ENCODE measurements at places on chromosomes 12 and 14.

- no peak for DNase-seq
Measured at GRCh38 chr14:101556566-101557320, 4.6 kb upstream of the DIO3 start.

- DNase-seq: no peak
Measured at GRCh38 chr12:85676816-85677749, 159.1 kb downstream of the RASSF9 start.

DNA sequence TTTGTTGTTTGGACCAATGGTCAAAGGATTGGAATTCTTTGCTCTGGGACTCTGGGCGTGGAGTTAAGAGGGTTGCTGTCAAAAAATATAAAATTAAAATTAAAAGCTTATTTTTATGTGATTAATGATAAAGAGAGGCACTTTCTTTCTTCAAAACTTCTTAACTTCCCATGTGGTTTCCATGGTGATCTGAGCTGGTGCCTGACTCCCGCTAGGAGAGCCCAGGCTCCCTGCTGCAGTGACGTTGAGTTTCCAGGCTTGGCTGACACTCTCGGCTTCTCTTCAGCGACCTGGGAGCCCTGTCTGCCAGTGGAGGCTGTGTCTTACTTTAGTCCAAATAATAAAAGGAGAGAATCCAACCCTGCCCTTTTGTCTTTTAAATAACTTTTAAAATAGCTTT lies 84.4 kb downstream of the GALC start:
- no peak for DNase-seq

- no peak for DNase-seq
Measured at GRCh38 chr12:95323212-95323611, 105.6 kb downstream of the VEZT start.

- DNase-seq: no peak
Measured at GRCh38 chr12:58184212-58184611, 242.8 kb downstream of the ATP23 start.

DNA sequence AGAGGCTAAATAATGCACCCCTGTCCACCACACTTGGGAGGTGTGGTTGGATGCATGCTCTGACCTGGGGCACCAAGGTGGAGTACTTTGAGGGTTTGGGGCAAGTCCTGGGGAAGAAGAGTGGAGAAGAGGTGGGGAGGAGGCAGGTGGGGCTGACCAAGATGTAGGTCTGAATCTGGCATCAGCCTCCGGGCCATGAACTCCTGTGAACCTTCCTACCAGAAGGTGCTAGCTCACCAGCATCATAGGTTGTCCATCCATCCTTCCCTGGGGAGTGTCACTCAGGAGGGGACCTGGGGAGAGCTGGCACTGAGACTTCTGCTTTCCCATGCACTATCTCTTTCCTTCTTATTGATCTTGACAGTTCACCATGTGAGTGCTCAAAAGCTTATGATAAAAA lies 13.6 kb upstream of the EMP1 start:
- no peak for DNase-seq

DNA sequence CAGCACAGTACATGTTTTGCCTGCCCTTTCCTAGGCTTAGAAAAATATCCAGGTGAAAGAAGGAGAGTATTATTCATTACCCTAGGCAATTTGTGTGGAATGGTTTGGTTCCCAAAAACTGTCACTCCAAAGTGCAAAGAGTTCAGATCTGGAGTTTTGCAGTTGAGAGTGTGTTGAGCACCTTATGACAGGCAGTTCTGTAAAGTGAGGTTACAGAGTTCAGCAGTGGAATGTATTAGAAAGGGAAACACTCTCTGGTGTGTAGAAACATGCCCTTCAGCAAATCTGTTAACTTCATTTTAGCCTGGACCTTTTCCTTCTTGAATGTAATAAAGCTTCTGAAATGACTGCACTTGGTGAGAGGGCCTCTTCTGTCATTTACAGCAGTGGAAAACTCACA lies 154.0 kb upstream of the SSTR1 start:
- DNase-seq: no peak

- DNase-seq: no peak
Measured at GRCh38 chr12:85237327-85237726, 42.7 kb upstream of the ALX1 start.

DNA sequence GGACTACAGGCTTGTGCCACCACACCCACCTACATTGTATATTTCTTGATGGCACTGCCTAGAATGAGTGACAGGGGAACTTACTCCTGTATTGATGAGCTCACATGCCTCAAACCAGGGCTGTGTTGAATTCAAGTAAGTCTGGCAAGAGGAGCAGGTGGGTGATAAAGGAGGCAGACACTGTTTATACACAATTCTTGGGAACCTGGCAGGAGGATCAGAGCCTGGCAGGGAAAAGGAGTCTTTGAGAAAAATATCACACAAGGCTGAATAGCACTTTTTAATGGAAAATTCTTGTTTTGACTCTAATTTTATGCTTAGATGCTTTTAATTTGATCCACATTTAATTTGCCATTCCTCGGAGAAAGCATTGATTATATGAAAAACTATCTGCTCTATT lies 293.1 kb upstream of the NPAS3 start:
- DNase-seq: no peak

GRCh38 chr14:77151918-77152588 lies 10.5 kb upstream of the ZDHHC22 start:
- peak; percentile 23 for DNase-seq

DNA sequence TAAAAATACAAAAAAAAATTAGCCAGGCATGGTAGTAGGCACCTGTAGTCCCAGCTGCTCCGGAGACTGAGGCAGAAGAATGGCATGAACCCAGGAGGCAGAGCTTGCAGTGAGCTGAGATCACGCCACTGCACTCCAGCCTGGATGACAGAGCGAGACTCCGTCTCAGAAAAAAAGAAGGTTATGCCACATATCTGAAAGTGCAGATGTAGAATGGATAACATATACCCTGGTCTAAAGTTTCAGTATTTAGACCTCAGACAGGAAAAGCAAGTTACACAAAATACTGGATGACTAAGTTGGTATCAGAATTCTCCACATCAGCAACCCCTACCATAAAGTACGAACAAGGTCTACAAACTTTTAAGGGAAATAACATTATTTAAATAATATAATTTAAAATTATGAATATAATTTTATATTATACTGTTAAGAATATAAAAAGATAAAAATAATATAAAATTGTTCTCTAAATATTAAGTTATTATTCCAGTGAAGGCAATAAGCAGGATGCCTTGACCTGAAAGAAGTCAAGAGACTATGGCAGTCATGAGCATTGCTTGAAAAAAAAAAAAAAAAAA lies 169.9 kb downstream of the CRADD start:
- no peak for DNase-seq

- DNase-seq: no peak
Measured at GRCh38 chr14:72792051-72792788, 101.7 kb downstream of the DPF3 start.

DNA sequence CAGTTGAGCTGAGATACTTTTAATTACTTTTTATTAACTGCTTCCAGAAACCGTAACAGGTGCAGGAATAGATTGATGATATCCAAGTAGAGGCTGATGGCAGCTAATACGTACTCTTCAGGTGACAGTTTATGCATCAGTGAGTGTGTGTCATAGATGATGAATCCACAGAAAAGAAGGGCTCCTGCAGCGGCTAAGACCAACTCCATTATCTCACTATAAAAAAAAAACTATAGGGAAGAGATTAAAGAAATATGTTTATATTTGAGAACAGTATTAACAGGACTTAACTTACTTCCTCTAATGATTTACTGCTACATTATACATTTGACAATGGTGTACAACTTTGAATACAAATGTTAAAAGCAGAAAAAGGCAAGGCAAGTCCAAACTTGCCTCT lies 7.4 kb upstream of the LLPH start:
- no peak for DNase-seq

- DNase-seq: peak; percentile 31
Measured at GRCh38 chr14:106395456-106396050, 869.2 kb downstream of the TMEM121 start.

GRCh38 chr12:119980242-119980641 lies 8.8 kb upstream of the BICDL1 start:
- DNase-seq: no peak

DNA sequence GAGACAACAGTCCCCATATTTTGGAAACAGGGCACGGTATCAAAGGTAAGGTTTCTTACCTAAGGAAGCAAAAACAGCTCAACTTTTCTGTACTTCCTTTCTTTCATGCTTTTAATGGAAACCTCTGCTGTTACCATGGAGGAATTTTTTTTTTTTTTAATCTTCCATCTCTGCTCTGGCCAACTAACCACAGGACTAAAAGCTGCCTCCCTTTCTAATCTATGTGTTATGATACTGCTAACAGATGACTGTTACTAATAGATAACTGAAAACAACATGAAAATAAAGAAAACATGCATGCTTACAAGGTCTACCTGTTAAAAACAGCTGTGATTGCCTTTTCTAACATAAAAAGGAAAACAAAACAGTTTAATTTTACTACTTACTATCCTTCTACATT lies 168.4 kb downstream of the SOX5 start:
- no peak for DNase-seq

DNA sequence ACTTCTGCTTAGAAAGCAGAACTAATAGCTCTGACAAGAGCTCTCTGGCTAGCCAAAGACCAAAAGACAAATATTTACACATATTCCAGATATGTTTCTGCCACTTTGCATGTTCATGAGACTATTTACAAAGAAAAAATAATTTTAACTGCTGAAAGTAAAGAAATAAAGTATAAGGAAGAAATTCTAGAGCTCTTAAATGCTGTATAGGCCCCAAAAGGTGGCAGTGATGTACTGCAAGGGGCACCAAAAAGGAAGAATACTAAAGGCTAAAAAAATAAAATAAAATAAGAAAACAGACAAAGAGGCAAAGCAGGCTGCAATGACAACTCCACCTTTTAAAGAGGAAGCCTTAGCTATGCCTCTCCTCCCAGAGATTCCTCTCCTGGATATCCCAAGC lies 23.0 kb downstream of the KLRK1 start:
- no peak for DNase-seq

- DNase-seq: no peak
Measured at GRCh38 chr12:39763071-39763889, 143.7 kb upstream of the ABCD2 start.

- DNase-seq: no peak
Measured at GRCh38 chr14:40414386-40414785, 982.2 kb upstream of the FBXO33 start.

- DNase-seq: no peak
Measured at GRCh38 chr12:67019070-67019469, 250.1 kb upstream of the CAND1 start.

- DNase-seq: peak; percentile 71
Measured at GRCh38 chr12:56151672-56152131, 685 bp upstream of the MYL6B start.

GRCh38 chr14:99120526-99121318 lies 151.3 kb downstream of the BCL11B start:
- no peak for DNase-seq

- DNase-seq: no peak
Measured at GRCh38 chr12:54917001-54917488, 62.7 kb downstream of the MUCL1 start.

DNA sequence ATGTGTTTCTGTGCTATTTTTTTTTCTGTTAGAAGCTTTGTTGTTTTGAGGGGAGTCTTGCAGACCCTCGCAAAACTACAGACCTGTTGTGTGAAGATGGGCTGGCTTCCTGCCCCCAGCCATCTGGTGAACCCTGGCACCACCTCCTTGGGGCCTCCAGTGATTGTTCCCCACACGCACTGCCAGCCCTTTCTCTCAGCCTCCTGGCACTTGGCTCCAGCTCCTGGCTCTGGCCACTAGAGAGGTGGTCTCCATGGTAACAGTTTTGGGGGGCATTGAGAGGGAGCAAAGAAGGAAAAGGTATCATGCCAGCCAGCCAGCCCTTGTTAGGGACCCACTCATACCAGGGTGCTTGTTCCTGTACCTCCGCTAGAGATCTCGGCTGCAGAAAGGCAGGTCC lies 176.4 kb upstream of the RPH3A start:
- no peak for DNase-seq

- peak; percentile 57 for DNase-seq
Measured at GRCh38 chr12:4268329-4269181, 5.0 kb upstream of the CCND2 start.

DNA sequence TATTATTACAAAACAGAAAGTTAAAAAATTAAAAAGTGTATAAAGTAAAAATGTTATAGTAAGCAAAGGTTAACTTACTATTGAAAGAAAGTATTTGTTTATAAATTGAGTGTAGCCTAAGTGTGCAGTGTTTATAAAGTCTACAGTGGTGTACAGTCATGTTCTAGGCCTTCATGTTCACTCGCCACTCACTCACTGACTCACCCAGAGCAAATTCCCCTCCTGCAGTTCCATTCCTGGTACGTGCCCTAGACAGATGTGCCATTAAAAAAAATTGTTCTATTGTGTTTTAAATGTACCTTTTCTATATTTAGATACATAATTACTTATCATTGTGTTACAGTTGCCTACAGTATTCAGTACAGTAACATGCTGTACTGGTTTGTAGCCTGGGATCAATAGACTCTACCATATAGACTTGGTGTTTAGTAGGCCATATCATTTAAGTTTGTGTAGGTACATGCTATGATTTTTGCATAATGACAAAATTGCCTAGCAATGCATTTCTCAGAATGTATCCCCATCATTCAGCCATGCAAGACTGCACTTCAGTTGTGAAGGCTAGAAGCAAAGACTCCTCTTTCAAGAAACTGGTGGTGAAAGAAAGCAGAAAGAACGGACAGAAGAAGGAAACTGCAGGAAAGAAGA lies 100.6 kb downstream of the DACT1 start:
- DNase-seq: no peak

- no peak for DNase-seq
Measured at GRCh38 chr12:21891751-21892217, 49.4 kb downstream of the ABCC9 start.

- no peak for DNase-seq
Measured at GRCh38 chr12:3252450-3252891, 175.3 kb downstream of the TSPAN9 start.

GRCh38 chr12:70365648-70366518 lies at the start of gene KCNMB4:
KCNMB4 (plus strand) TSS chr12:70366290; CDS start chr12:70366735, 445 bp downstream.
- DNase-seq: peak; percentile 74

DNA sequence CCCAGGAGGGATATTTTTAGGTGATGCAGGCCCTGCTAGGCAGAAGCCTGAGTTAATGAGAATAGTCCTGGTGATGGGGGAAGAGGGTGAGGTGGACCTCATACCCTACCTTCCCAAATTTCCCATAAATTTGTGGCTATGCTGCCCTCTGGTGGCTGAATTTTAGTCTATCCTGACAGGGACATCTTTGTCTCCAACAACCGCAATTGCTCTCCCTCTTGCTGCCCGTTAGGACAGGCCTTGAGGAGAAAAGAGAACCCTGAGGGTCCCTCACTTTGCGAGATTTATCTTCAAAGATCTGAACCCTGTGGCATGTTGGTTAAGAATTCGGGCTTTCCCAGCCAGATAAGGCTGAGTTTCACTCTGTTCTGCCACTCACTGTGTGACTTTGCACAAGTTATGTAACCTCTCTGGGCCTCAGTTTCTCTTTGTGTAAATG lies 9.8 kb upstream of the ZNF385A start:
- DNase-seq: peak; percentile 52

DNA sequence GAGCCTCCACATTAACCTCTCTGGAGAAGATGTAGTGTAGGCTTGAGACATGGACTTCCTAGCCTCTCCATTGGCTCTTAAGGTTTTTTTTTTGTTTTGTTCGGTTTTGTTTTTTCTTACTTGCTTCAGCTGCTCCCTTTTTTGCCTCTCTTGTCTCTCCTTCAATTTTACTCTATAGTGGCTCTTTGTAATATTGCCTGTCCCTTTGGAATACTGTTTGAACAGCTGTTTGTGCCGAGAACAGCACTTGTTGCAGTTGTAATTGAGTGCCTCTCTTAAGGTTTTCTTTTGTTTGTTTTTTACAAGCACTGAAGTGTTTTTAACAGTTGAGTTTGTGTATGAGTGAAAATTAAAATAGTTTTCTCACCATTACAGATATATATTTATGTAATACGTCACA lies 567.7 kb downstream of the LRFN5 start:
- DNase-seq: no peak

GRCh38 chr12:46534327-46534840 lies 161.8 kb upstream of the SLC38A2 start:
- DNase-seq: no peak
